Astrocyte of the spinal cord (primary cell): ENCODE measurements at places on chromosomes 7 and 10.

GRCh38 chr10:48700071-48700470 lies 15.4 kb downstream of the WDFY4 start:
- DNase-seq = no peak

GRCh38 chr10:50480054-50481007 lies 143.4 kb downstream of the SGMS1 start:
- DNase-seq = no peak

- DNase-seq = no peak
These were observed 45.0 kb upstream of the DIP2C start for GRCh38 chr10:734481-734880.

DNA sequence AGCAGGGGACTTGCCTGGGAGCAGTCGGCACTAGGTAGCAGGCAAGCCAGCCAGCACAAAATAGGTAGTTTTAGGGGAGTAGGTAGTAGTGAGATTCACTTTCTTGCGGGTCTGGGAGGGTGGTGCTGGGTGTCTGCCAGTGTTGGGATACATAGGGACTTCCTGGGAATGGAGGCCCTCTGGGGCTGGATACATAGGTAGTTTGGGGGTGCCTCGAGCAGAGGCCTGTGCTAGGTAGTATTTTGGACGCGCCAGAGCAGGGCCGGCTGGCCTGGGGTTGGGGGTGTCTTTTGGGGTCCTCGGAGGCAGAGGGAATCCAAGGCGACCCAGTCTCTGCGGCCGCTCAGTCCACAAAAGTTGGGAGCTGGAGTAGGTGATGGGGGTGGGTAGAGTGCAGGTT lies 2.0 kb upstream of the HOXA3 start:
- no peak for DNase-seq

- DNase-seq = no peak
These were observed 55.8 kb downstream of the TSPAN15 start for GRCh38 chr10:69506834-69507713.

DNA sequence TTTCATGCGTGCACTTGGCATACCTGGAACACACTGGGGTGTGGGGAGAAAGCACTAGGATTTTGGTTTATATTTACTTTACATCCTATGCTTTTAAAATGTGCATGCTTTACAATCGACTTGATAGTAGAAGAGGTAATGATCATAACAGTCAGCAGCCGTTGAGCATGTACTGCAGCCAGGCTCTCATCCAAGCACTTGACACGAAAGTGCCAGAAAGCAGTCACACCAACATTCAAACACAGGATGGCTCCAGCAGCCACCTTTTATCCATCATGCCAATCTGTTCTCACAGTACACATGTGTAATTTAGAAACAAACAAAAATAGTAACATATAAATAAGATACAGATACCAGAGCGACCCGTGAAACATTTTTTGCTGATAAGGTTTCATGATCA lies 1.2 kb upstream of the FAM241B start:
- DNase-seq = no peak

GRCh38 chr7:131544449-131545301 lies 11.8 kb downstream of the PODXL start:
- peak; percentile 69 for DNase-seq

- peak; percentile 59 for DNase-seq
These were observed 53.6 kb downstream of the MKLN1 start for GRCh38 chr7:131381069-131381838.

- DNase-seq = peak; percentile 3
These were observed 118.5 kb downstream of the ZNF33B start for GRCh38 chr10:42519761-42520460.

- no peak for DNase-seq
These were observed 553 bp downstream of the TSPAN15 start for GRCh38 chr10:69451784-69452251.

DNA sequence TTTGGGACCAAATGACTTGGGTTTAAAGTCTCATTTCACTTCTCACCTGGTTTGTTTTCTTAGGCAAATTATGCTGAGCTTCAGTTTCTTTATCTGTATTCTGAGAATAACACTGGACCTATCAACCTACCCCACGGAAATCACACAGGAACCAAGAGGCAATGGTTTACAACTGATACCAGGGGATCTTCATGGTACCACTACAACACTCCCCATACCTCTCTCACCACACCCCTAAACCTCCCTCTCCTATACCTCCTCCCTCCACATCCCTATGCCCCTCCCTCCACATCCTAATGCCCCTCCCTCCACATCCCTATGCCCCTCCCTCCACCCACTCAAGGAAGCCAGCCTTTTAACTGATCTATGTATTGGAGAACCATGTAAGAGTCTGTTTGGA lies 9.9 kb downstream of the FAM204A start:
- no peak for DNase-seq

DNA sequence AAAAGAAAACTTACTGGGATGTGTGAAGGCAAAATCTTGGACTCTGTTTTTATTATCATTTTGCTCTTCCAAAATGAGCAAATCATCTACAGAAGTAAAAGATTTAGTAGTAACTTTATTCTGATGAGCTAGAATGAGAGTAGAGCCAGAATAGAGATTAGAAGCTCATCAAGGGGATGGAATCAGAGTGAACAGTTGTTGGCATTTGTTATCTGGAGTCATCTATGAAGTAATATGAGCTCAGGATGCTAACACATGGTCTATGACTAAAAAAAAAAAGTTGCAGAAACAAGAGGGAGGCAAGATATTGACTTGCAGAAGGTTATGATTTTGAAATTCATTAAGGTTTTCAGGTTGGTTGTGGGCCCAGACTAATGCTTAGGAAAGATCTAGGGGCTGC lies 409.1 kb upstream of the ETV1 start:
- no peak for DNase-seq

DNA sequence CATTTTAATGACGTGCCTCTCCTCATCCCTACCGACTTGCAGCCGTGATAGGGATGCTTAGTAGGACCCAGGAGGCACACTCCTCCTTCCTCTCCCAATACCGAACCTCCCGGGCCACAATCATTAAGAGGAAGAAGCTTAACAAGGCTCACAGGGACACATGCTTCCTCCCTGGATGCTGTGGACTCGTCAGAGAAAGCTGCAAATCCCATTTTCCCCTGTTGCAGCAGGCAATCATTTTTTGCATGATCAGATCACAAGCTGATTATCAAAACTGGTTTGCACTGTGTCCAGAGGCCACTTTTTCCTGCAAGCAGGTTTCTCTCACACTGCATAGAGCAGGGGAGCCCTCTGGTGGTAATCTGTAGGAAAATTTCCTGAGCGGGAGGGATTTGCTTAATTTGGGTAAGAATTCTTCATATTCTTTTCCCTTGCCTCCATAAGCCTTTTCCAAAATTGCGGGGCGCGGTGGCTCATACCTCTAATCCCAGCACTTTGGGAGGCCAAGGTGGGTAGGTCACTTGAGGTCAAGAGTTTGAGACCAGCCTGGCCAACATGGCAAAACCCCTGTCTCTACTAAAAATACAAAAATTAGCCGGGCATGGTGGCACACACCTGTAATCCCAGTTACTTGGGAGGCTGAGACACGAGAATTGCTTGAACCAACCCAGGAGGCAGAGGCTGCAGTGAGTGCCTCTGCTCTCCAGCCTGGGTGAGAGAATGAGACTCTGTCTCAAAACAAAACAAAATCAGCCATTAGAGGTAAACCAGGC lies 16.1 kb upstream of the LAMB4 start:
- DNase-seq = peak; percentile 89

GRCh38 chr10:46292573-46293023 lies 5.8 kb downstream of the ANTXRL start:
- DNase-seq = no peak

DNA sequence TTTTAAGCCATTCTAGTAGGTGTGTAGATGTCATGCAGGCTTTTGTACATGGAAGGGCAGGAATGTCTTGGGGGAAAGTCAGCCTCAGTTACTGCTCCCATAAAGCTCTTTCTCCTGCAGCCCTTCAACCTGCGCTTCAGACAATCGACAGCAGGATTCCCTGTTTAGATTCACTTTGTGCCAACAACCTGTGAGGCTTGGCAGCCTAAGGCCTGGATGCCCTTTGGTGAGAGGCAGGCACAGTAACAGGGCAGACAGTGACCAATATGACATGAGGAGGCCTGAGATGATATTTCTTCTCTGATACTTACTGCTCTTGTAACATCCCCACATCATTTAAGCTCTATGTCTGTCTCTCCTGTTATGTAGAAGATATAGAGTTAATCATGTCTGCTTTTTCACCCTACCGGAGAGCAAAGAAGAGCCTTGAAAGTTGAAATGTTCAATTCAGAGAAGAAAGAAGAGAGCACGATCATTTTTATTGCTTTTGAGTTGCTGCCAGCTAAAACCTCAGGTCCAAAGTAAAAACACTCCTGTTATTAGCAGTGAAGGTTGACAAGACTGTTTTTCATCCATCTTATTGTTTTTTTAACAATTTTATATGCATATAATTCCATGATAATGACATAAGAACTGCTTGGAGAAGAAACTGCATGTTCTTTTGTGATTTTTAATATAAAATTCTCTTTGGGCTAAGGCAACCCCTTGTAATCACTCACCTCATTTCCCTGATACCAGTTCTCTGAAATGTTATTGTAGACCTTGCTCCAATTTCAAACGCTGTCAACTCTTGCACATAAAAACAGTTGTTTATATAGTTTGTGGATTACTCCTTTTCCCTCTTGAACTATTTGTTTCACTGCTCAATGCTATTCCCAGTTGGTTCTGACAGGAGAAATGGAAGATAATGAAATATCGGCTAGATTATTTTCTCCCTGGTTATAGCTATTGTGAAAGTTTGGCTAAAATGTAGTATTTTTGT lies 140.9 kb downstream of the GALNT17 start:
- no peak for DNase-seq

DNA sequence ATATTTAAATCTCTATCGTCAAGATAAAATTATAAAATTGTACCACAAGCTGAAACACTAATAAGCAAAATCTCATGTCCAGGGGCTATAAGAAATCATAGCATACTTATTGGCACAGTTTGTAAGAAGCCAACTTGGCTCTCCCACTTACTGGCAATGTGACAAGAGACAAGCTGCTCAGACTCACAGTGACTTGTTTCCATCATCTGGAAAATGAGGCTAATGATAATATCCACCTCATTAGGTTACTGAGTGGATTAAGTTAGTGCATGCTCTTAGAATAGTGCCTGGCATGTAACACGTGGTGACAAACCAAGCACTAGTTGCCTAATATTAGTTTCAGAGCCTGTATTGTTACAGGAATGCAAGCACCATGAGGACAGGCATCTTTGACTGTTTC lies 234.4 kb downstream of the GLI3 start:
- DNase-seq = no peak

DNA sequence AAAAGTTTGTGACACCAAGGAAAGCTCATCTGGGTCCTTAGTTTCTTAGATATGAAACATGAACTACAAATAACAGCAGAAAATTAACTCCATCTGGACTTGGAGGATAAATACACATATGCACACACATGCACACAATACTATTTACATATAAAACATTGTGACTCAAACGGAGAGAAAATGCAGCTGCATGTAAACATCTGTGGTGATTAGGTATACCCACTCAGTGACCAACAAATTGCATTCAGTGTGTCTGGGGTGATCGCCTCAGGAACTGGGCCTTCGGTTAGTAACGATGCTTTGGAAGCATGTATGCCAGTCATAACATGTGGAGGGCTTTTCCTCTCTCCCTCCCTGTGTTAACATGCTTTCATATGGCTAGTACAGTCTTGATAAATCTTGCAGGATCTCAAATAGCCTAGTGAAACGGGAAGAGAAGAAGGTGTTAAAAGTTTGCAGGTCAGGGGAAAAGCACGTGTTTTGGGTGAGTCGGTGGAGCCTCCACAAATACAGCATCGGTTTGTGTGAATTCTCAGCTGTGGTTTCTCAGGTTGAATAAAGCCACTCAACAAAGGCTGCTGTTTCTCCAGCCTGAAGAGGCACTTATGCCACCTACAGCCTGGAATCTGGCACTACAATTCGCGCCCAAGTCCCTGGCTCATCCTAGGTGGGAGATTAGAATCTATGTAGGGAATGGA lies 8.7 kb upstream of the GLRX3 start:
- peak; percentile 71 for DNase-seq

DNA sequence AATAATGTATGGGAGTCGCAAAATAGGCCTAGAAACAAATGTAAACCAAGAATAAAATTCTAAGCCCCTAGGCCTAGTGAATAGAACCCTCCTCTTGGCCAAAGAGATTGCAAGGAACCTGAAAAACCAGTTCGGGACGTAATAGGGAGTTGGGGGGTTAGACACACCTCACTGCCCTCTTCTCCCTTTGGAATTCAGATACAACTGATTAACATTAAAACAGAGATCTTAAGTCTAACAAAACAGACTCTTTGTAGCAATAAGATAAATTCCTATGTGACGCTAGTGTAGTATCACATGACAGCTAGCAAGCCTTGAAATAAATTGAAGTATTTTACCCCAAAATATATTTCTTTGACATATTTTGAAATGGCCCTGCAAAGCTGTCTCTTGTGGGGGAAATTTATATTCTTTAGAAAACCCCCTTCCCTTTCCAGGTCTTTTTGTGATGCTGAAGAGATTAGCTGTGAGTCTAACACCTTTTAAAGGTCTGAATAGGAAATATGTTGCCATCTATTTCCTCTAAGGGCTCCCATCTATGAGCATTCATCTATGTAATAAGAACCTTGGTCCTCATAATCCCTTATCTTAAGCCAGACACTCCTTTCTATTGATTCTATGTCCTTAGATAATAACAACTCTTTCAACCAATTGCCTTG lies 623.4 kb upstream of the NRG3 start:
- DNase-seq = no peak

- peak; percentile 5 for DNase-seq
These were observed 165.6 kb downstream of the TPK1 start for GRCh38 chr7:144670218-144670617.

DNA sequence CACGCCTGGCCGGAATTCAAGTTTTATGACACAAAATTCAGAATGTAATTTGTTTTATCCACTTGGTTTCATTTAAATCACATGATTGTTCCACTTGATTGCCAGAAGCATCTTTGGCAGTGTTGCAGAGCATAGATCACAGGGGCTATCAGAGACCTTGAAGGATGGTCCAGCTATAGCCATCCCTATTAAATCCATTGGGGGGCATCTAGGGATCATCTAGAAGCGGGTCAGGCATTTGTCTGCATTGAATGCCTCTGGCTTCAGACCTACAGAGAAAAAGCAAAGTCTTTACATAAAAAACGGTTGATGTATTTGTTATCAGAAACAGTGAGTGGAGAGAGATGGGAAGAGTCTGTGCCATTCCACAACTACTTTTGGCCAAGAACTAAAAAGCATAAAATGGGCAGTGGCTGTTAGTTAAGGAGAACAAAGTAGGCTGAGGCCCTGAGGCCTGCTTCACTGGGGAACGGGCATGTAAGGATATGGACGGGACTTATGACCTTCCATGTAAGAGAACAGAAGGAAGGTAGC lies 146.3 kb downstream of the NXPH1 start:
- DNase-seq = no peak

DNA sequence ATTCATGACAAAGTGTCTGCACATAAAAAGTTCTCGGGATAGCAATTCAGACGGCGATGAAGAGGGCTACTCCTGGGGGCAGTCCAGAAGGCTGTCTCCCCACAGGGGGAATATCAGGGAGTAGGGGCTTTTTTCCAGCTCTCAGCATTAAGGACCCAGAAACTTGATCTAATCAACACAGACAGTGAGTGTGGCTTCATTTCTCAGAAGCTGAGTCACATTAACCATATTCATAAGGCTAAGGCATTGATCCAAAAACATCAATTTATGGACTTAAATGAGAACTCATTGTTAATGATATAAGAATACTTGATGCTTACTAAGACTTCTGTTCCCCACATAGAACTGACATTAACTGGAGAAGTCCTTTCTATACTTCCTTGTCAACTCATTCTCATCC lies 87.5 kb upstream of the AOAH start:
- DNase-seq = no peak
